Mesendoderm (in vitro differentiated cells): ENCODE measurements at places on chromosomes 2 and 18.

DNA sequence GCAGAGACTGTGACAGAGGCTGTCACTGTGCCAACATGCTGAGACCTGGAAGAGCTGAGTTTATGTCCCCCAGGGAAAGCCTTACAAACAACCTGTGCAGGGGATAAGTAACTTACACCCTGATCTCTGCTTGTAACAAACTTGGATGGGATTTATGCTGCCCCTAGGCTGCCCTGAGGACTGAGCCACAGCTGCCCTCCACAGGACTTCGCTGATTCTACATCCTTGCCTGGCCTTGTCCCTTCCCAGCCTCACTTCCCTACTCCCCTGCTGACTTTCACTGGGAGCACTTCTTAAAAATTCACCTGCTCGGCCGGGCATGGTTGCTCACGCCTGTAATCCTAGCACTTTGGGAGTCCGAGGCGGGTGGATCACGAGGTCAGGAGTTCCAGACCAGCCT, 45.9 kb upstream of the ASAP2 start:
- DNase-seq: peak; percentile 67

DNA sequence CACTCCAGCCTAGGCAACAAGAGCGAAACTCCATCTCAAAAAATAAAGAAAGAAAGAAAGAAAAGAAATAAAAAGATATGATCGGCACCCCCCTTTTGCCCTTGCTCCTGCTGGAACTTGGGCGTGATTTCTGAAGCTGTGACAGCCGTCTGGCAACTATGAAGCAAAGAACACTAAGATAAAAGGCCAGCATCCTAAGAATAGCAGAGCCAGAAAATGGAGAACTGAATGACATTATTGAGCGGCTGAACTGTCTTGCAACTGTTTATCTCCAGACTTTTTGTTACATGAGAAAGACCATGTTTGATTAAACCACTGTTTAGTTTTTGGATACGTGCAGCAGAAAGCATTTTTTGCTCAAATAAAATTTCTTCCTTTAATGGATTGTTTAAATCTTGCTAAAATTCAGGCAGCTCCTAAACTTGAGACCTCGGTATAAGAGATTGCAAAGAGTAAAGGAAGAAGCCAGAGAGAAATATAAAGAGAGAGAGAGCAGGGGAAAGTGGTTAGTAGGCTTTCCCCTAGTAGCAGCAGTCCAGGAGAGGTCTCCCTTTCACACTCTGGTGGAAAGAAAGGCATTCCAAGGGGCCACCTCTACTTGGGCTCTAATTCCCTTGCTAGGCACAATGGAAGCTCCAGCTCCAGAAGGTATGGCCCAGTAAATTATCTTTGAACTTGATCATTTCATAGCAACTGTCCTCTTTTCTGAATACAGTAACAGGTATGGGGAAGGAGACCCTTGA, 8.2 kb upstream of the MBD2 start:
- peak; percentile 68 for DNase-seq

DNA sequence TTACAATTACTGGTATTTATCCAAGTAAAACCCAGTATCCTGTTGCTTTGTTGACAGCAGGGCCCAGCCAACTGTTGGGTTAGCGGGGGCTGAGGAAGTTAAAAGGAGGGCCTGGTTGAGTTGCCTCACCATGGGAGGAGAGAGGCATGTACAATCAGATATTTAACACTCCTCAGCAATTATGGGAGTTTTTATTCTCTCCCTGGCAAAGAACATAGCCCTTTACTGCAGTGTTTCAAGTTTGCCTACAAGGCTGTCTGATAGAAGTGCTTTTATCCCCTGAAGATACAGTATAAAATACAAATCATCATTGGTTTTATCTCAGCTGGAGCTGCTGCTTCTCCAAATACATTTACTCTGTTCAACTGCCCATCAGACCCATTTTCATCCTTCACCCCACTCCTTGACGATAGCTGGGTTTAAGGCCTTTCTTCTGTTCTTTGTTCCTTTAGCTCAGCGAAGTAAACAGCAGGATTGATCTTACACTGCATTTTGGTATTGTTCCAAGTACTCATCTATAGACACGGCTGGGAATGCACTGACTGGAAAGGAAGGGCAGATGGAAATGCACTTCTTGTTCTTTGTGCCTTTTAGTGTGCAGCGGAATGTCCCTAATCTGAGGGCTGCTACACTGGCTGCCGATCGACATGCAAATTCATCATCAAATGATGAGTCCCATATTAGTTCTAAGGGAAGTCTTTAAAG, 402.5 kb upstream of the SPRED2 start:
- DNase-seq: no peak

DNA sequence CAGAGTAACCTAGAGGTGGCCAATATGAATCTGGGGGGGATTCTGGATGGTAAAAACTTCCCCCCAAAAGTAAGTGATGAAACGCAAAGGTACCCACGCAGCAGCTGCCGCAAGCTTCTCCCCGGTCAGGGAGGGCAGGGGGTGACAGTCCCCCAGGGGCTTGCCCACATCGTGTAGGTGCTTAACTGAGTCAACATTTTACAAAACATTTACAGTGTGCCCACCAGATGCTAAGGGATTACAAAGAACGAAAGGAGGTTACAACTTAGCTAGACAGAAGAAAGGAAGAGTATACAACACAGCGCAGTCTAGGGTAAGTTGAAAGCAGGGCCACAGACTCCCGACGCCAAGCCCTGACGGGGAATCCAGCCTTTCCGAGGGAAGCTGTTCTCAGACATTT, 45.6 kb downstream of the LPIN2 start:
- no peak for DNase-seq

GRCh38 chr2:188369365-188369764, 77.7 kb downstream of the GULP1 start:
- DNase-seq: peak; percentile 69

DNA sequence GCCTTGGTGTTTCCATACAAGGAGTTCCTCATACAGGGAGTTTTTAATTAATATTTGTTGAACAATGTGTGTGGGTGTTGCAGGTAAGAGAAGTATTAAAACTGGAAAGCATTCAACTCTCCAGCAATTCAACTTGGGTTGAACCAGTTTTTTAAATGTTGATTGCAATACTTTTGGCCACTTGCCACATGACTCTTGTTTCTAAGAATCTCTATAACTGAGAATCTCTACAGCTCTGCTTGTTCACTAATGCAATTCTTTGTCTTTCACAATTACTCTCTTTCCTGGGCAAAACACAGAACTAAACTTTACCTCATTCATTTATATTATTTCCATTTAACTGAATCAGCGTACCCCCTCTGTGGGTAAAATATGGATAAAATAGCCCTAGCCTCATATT, 429.4 kb downstream of the ARHGAP15 start:
- no peak for DNase-seq

- DNase-seq: peak; percentile 100
Observed at GRCh38 chr2:109613922-109614714, at the start of the genes SEPTIN10 and SOWAHC. TSS of gene SEPTIN10 (minus strand) at chr2:109613966. CDS start at chr2:109613827, 139 bp downstream. TSS of gene SOWAHC (plus strand) at chr2:109614364. CDS start at chr2:109614490, 126 bp downstream.

GRCh38 chr2:68100189-68100588, 37.4 kb upstream of the C1D start:
- DNase-seq: no peak

- peak; percentile 49 for DNase-seq
Observed at GRCh38 chr2:24984912-24985311, 13.2 kb upstream of the DNAJC27 start.

DNA sequence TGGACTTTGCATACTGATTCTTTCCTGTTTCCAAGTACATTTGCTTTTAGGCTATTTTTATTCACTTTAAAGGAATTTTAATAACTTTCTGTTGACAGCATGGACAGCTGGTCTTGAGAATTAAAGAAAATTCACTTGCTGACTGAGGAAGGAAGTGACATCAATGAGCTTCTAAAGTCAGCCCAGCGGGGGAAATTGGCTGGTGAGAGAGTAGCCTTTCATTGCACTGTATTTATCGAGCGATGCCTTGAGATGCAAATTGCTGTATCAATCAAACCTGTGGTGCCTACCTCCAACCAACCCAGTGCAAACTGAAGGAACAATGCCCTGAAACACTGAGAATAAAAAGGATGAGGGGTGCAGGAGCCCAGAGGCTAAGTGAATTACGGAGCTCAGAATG, 91.4 kb upstream of the AQP4 start:
- peak; percentile 59 for DNase-seq

DNA sequence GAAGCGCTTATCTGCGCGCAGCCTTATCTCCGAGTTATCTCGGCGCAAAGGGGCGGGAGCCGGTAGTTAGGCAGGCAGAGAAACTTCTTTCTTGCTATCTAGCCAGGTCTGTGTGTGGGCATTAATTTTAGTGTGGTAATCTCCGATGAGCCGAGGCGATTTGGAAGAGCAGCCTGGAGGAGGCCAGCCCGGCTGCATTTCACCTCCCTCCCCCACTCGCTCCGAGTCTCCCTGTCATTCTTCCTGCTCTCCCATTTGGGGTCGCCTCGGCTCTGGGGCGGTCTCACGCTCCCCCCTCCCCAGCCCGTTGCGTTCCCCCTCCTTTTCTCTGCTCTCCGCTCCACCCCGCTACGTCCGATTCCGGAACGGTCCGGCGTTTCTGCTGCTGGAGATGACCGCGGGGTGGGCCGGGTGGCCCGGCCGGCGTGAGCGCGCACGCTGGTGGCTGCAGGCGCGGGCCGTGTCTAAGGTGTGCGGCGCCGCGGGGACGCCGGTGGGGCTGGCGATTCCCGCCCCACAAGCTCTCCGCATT, 566 bp downstream of the GATA6 start:
- DNase-seq: peak; percentile 92

GRCh38 chr18:12659904-12660605, 2.1 kb upstream of the SPIRE1 start:
- peak; percentile 54 for DNase-seq

GRCh38 chr2:212078103-212078502, 460.5 kb downstream of the ERBB4 start:
- DNase-seq: no peak

- DNase-seq: no peak
Observed at GRCh38 chr18:64275593-64276300, 126.9 kb upstream of the LINC00305 start.

DNA sequence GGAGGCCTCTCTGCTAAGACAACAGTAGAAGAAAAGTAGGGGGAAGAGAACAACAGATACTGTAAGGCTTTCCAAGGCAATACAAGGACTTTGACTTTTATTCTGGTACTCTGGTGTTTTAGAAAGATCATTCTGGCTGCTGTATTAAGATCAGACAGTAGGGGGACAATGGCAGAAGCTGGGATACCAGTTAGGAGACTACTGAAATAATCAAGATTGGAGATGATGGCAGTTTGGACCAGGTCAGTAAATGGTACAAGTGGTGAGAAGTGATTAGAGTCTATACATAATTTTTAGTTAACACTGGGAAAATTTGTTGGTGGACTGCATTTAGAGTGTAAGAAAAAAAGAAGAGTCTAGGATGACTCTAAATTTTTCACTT, 139.7 kb downstream of the ROCK1 start:
- peak; percentile 52 for DNase-seq

DNA sequence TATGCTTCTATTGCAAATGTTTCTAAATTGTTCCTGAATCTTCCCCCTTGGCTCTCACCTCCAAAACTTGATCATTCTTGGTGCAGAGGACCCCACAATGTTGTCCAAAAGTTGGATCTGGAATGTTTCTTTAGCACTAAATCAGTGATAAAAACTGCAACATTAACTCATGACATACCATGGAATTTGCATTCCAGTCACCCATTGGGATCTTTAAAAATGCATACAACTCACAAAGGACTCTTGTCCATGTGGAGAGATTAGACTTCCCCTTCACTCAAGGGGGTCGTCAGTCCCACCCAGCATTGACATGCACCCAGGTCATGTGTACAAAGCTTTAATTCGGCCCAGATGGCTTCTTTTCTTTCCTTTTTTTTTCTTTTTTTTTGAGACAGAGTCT, 169.3 kb downstream of the SETBP1 start:
- no peak for DNase-seq

DNA sequence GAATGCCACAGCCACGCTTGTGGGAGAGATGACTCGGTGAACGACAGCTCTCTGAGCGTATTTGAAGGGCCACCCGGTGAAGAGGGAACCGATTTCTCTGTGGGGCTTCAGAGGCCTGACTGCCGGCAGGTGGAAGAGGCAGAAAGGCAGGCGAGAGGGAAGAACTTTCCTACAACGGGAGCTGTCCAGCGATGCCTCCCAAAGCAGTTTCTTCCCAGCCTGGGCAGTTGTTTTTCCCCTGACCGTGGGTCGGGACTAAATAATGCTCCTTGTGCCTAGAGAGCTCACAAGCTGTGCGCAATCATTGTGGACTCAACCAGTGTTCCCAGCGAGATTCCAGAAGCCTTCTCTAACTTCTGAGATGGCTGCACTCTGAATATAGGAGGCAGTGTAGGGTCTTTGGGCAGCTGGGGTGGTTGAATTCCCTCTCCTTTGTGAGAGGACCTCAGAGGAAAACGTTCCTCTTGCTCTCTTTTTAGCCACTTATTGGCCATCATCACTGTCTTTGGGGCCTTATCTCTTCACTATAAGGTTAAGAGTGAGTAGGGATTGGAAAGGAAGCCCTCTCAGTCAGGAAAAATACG, 710 bp downstream of the SEC11C start:
- DNase-seq: peak; percentile 56

GRCh38 chr2:62785216-62785615, 79.7 kb downstream of the EHBP1 start:
- no peak for DNase-seq

- DNase-seq: no peak
Observed at GRCh38 chr2:12127638-12128037, 381.2 kb downstream of the LPIN1 start.

GRCh38 chr2:38711558-38711957, 39.6 kb downstream of the SRSF7 start:
- DNase-seq: no peak

- DNase-seq: no peak
Observed at GRCh38 chr2:60312618-60313017, 240.8 kb downstream of the BCL11A start.

DNA sequence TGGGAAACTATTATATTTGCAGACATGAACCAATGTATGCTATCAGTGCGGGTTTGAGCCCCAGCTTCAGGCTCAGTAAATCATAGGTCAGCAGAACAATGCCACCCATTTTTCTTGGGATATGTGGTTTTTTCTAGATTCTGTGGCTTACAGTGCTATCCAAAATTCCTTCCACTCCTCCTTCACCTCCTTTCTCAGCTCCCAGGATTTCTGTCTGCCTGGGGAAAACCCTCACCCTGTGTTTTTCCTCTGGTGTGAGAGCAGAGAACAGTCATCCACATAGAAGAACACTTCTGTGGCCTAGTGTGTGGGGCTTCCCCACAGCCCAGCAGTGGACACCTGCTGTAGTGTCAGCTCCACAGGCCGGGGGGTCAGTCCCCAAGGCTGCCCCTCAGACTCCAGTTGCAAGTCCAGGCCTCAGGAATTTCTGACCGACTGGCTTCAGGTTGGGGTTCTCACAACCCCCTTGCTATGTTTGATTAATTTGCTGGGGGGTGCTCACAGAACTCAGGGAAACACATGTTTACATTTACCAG, 238.2 kb downstream of the LDLRAD4 start:
- no peak for DNase-seq

DNA sequence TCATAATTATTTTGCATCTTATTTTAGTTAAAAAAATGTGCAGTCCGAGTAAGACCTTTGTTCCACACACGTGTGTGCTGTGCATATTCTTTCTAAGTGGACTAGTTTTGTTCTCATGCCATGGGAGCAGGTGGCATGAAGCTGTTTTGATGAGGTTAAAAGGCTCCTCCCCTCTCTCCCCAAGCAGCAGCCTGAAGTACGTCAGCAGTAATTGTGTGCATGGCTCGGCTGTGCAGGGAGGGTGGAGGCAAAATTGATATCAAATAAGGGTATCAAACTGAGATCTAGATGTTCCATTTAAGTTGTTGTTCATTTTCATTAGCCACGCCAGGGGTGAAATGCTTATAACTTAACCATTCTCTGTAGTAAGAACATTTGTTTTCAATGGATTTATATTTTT, at the start of gene NYAP2:
NYAP2 (plus strand) TSS at position 207 of the 400 bp plus-strand sequence. CDS start 9,171 bp downstream, outside the sequence.
- no peak for DNase-seq
